Activated naive CD4-positive, alpha-beta T cell treated with Interleukin-2 at 50 U/mL for 16 hours (primary cell): ENCODE measurements at places on chromosomes 2 and 18.

GRCh38 chr2:232898592-232899543 is 28.8 kb downstream of the SNORC start:
- no peak for DNase-seq

GRCh38 chr2:65835975-65836549 is 403.7 kb upstream of the SPRED2 start:
- no peak for DNase-seq

- no peak for DNase-seq
Observed at GRCh38 chr2:168608796-168609195, 152.7 kb downstream of the CERS6 start.

GRCh38 chr2:176648700-176649297 is 379.6 kb downstream of the MTX2 start:
- no peak for DNase-seq

- DNase-seq: no peak
Observed at GRCh38 chr18:23238651-23239349, 103.5 kb downstream of the CABLES1 start.

DNA sequence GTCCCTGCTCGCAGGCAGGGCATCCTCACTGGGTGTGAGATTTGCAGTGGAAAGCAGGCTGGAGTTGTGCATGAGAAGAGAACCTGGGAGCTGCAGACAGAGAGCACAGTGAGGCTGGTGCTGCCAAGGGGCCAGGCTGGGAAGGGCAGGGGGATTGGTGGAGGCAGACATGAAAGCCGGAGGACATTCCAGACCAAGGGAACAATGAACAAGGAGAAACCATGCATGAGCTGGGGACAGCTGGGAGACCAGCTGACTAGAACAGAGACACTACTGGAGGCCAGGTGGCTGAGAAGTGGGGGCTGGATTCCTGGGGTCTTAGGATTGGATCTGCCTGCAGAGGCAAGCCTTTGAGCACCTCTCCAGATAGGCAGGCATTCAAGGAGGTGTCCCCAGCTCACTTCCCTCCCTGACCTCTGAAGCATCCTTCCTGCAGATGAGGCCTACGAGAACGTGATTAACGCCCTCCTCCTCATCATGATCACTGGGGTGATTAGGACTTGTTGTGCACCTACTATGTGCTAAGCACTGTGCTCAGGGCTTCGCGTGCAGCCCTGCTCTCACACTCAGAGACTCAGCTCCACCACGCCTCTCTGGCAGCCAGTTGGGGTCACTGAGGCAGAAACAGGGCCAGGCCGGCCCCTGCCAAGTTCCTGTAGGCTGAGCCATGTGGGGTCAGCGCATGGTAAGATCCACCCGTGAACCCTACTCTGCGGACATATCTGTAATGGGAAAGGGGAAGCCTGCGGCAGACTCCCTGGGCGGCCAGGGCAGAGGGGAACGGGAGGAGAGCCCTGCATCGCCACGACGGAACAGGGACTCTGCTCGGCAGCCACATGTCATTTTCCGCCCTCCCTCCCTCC is 74.8 kb upstream of the SLC66A3 start:
- no peak for DNase-seq

DNA sequence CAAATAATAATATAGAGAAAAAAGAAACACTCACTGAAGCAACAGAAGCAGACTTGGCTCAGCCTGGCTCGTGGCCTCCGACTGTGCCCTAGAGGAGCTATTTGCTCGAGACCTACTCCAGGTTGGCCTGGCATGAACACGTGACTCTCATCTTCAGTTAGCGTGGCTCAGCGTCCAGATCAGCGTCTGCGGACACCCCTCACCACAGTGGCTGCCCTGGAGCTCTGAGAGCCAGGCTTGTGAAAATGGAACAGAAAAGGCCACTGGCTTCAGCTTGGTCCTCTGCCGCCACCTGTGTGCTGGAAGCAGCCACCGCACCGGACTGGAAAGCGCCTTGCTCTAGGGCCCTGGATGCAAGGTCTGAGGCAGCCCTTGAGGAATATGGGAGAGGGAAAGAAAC is 1184.0 kb upstream of the GYPC start:
- DNase-seq: no peak

- DNase-seq: no peak
Observed at GRCh38 chr2:3117650-3118216, 259.9 kb downstream of the EIPR1 start.

- DNase-seq: no peak
Observed at GRCh38 chr18:48827291-48828193, 123.2 kb downstream of the SMAD7 start.

DNA sequence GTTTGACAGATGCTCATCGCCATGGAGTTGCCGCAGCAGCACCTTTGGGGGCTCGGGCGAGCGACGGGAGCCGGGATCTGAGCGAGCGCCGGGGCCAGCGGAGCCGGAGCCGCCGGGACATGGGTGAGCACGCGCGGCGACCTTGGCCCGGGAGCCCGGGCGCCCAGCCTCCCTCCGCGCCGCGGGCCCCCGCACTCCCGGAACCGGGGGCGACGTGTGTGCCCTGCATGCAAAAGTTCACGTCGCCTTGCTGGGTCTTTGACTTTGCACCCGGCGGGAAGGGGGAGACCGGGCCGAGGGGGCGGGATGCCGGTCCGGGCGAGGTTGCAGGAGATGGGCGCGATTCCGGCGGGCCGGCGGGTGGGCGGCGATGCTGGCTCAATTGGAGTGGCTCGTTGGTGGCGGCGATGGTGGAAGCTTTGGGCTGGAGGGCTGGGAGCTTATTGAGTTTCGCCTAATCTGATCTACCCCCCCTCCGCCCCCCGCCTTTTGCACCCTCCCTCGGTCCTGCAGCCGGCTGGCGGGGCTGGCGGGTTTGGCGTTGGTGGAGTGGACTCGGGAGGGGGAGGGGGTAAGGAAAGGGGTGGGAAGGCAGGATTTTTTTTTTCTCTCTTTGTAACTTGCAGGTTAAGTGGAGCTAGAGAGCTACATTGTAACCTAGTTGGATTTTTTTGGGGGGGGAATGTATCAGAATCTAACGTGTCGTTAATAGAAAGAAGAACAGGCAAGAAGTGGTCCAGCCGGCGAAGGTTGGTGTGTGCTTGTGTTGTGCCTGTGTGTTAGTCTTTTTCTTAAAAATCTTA is at the start of gene SETBP1:
Gene SETBP1 (plus strand): TSS at position 616 of the 803 bp plus-strand sequence. CDS start 20,459 bp downstream, outside the sequence.
- peak; percentile 36 for DNase-seq

GRCh38 chr2:167860082-167860481 is 387.3 kb downstream of the STK39 start:
- DNase-seq: no peak

- no peak for DNase-seq
Observed at GRCh38 chr2:105376789-105377240, 22.0 kb downstream of the FHL2 start.

DNA sequence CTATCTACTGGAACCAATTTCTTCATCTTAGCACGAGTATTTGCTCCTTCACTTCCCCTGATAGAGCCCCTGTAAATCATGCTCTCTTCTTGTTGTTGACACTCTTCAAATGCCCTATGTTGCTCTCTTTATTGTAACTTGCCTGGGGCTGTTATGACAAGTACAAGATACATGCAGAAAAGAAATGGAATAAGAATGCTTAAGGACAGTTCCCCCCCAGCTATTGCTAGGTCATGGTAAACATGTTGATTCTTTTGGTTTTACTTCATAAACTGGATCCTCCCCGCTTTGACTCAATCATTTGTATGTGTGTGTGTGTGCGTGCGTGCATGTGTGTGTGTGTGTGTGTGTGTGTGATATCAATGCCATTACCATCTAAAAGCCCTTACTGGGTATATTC is 368.5 kb upstream of the CNTNAP5 start:
- DNase-seq: no peak

DNA sequence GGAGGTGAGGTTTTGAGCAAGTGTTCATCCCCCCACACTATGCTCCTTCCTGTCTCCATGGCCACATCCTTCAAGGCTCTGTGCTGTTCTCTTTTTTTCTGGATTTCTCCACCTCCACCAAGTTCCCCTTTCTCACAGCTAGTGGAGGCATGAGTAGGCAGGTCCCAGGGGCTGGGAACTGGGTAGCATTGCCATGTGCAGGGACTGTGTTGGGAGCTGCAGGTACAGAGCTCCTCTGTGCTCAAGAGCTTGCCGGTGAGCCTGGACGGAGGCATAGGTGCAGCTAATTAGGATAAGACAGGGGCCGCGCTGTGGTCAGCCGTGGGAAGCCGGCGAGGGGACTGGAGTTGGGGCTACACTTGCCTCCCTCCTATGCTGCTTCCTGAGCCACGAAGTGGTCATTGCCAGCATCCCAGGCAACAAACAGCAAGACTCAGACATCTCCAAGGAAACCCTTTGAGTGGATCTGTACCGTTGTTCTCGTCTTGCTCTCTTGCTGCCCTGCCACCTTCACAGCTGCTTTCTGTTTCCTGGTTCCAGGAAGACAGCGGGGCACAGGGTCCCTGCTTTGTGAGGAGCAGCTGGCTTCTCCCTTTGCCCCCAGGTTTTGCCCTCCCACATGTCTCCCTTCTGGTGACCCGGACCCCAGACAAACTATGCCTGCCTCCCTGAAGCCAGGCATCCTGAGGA is 36.9 kb downstream of the ATOH8 start:
- no peak for DNase-seq

DNA sequence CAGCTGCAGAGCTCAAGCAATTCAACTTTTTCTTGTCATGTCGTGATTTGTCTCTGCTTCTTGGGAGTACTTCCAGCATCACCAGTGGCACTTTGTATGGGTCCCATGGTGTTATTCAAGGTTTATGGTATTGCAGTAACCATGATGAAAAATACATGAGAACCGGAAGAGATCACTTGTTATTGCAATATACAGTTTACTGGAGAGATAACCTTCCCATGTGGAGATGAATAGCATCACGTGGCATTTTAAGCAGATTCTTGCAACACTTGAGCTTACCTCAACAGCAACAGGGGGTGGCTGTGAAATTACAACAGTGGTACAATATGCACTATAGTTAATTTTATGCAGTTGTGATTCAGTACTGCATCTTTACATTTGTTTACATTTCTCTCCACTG is 97.4 kb downstream of the APOB start:
- no peak for DNase-seq

DNA sequence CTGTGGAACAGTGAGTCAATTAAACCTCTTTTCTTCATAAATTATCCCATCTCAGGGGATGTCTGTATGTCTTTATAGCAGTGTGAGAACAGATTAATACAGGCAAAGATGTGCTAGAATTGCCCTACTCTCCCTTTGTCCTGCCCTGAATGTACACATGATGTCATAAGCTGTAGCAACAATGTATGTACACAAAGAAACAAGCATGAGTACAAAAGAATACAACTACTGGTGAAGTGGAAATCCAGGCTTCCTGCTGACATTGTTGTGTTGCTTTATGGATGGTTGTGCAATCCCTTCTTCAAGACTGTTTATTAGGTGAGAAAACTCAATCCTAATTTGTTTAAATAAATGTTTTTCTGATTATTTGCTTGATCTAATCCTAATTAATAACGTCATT is 446.6 kb downstream of the DSC3 start:
- DNase-seq: no peak

DNA sequence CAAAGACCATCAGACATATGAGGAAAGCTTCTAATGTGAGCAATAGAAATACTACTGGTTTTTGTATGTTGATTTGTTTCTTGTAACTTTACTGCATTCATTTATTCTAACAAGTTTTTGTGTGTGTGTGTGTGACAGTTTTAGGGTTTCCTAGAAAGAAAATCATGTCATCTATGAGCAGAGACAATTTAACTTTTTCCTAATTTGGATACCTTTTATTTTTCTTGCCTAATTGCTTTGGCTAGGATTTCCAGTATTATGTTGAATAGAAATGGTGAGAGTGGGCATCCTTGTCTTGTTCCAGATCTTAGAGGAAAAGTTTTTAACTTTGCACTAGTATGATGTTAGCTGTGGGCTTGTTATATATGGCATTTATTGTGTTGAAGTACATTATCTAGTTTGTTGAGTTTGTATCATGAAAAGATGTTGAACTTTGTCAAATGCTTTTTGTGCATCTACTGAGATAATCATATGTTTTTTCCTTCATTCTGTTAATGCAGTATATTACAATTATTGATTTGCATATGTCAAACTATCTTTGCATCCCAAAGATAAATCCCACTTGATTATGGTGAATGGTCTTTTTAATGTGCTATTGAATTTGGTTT is 117.3 kb upstream of the CDC42EP3 start:
- no peak for DNase-seq

DNA sequence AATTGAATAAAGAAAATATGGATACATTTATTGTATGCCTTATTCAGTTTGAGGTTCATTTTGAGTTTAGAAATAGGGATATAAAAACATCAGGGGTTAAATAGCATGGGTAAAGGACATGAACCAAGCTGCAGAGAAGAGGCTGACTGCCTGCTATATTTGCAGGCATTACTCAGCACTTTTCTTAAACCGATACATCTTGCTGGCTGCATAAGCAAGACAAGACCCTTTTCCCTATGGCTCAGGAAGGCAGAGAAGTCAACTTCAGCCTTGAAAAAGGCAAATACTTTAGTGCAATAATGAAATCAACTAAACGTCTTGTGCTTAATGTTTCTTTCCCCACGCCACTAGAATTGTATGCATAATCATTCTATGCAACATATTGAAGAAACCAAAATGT is 36.4 kb downstream of the SCN1A start:
- DNase-seq: no peak

- no peak for DNase-seq
Observed at GRCh38 chr2:25529034-25529433, 144.3 kb downstream of the DTNB start.

DNA sequence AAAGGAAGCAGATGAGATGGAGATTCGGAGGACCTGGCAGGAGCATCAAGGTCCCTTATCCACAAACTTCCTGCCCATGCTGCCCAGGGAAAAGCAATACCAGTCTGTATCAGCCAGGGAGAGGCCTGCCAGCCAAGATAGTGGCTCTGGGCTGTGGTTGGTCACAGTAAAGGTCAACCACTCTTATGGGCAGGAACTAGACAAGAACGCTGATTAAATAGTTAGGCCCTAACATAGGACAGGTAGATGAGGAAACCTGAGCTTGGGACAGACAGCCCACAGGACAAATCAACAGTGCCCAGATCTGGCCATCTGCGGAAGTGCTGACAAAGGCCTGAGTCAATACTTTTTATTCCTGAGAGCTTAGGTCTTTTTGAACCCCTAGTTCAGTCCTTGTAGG is 10.7 kb downstream of the PSTPIP2 start:
- no peak for DNase-seq
